SW 1271 (cell line): ENCODE measurements at places on chromosomes 2 and 18.

GRCh38 chr2:147025646-147026585 lies 818.9 kb upstream of the ACVR2A start:
- DNase-seq = no peak

DNA sequence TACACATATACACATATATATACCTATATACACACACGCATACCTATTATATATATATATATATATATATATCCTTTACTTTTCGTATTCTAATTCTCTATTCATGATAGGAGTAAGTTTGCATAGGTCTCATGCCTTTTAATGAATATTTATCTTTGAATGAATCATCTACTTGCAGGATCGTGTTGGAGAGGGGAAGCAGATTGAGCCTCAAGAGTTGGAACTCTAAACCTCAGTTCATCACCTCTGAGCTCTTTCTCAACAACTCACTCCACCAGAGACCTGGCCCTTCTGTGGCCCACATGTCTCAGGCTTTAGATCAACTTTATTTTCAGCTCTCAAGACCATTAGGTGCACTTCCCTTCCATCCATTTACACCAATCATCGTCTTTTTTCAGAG lies 490.4 kb upstream of the ID2 start:
- DNase-seq = no peak

DNA sequence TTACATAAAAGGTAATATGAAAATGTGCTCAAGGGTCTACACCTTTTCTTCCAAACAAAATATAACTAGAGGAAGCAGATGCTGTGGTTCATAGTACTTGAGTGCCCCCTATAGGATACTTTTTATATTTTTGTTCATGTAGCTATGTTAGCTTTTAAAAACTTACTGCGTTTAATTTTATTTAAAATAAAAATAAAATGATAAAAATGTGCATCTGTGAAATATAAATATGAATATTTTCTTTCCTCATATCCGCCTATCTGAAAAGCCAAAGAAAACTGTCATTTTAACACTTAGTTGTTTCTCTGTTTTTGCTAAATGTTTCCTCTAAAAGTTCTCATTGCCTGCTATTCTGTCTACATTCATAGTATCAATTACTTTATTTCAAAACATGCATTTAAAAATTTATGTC lies 9.6 kb upstream of the LRP1B start:
- DNase-seq = no peak

GRCh38 chr18:3886575-3887322 lies 436.8 kb downstream of the TGIF1 start:
- no peak for DNase-seq

GRCh38 chr2:57869758-57870344 lies 176.8 kb upstream of the VRK2 start:
- DNase-seq = no peak

DNA sequence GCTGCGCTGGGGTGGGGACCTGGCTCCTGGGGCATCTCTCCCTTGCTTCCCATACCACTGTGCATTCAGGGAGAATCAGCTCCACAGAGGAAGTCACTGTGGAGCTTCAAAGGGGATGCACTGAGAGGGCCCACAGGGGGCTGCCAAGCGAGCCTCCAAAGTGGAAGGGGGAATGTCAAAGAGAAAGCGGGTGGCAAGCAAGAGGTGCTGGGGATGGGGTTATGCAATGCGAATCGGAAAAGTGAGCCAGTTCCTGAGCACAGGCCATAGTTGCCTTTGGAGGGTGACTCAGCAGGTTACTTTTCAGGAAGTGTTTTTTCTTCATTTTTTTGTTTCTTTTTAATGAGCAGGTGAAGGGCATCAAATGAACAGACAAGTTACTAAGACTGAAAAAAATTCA lies 17.6 kb downstream of the PMAIP1 start:
- no peak for DNase-seq

- no peak for DNase-seq
Observed at GRCh38 chr18:22284581-22285360, 115.4 kb downstream of the GATA6 start.

- DNase-seq = no peak
Observed at GRCh38 chr18:45660746-45661145, 45.5 kb downstream of the SLC14A2 start.

- no peak for DNase-seq
Observed at GRCh38 chr2:38533180-38533579, 69.5 kb downstream of the HNRNPLL start.

DNA sequence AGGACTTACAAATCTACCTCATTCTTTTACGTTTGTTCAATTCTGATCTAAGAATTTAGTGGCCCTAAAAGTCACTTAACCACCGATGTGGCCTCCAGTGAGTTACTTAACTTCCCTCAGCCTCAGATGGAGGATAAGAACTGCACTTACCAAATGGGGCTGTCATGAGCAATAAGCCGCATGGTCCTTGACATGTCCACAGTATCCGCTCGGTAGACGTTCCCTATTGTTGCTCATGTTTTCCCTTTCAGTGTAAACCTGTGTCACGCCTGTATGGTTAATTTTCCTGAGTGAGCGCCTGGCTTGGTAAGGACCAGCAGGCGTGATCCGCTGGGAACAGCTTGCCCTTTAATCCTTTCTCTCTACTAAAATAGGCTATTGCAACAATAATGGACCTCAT lies 20.3 kb downstream of the SEC11C start:
- DNase-seq = no peak

GRCh38 chr2:64627860-64628841 lies 25.6 kb downstream of the SERTAD2 start:
- no peak for DNase-seq

DNA sequence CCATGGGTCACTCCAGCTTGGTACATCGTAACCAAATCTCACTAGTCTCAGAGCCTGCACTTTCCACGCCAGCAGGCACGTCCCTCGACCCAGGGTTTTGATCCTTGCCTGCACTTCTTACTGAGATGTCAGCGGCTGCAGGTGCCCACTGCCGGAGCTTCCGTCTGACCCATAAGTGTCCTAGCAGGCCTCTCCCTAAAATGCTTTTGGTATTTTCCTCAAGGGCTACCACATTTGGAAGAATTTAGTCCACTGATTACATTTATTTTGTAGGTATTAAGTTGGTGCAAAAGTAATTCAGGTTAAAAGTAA lies 175.0 kb upstream of the FBXO11 start:
- DNase-seq = no peak

- no peak for DNase-seq
Observed at GRCh38 chr2:112959109-112959812, 18.5 kb upstream of the IL36G start.

GRCh38 chr2:29322011-29322410 lies 206.8 kb downstream of the CLIP4 start:
- DNase-seq = no peak

GRCh38 chr18:43642727-43643330 lies 365.5 kb upstream of the SYT4 start:
- DNase-seq = no peak

- DNase-seq = peak; percentile 84
Observed at GRCh38 chr2:27954771-27955383, 64.3 kb downstream of the BABAM2 start.

- no peak for DNase-seq
Observed at GRCh38 chr2:199458806-199459285, 1.1 kb upstream of the SATB2 start.

GRCh38 chr2:124339709-124340108 lies 314.6 kb downstream of the CNTNAP5 start:
- DNase-seq = no peak

DNA sequence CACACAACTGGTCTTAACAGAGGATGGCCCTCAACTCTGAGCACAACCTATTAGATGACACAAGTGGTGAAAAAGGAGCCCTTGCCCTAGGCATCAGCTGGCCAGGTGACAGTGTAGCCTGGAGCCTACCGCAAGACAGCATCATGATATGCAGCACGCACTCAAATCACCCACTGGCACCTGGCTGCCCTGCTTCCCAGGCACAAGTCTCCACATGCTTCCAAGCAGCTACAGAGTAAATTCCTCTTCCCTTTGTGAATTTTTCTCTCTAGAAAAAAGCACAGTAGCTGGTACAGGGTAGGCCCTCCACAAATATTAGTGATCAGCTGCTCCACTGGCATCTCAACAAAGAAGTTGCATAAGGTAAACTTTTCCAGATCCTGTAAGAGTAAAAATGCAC lies 6.0 kb downstream of the FBXO15 start:
- no peak for DNase-seq

GRCh38 chr2:216480221-216480620 lies 18.4 kb upstream of the RPL37A start:
- no peak for DNase-seq

DNA sequence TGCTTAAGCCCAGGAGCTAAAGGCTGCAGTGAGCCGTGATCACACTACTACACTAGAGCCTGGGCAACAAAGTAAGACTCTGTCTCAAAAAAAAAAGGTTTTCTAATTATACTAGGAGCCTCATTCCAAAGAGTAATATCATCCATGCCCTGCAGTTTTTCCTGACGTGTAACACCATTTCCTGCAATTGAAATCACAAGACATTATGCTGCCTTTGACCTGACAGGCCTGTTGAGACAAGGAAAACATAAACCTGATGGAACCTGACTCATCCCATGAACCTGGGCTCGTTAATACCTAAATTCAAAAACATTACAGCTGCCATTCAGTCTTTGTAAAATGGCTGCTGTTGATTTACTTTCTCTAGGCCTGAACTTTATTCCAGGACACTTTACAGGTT lies 58.7 kb upstream of the PEX13 start:
- no peak for DNase-seq

DNA sequence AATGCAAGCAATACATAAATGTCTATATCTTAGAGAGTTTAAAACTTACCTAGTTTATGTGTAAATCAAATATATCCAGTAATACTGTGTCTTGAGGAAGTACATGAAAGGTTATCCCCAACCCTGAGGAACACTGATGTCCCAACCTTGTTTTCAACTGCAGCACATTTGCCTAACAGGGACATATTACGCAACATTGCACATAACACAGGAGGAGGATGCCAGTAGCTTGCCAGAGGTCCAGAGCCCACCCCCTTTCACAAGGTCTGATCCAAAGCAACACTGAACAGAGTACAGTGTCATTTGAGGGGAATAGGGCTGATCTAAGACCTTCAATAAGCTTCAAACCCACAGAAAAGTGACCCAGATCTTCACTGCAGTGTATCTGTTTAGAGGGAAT lies 678.5 kb downstream of the ARHGAP15 start:
- DNase-seq = no peak

DNA sequence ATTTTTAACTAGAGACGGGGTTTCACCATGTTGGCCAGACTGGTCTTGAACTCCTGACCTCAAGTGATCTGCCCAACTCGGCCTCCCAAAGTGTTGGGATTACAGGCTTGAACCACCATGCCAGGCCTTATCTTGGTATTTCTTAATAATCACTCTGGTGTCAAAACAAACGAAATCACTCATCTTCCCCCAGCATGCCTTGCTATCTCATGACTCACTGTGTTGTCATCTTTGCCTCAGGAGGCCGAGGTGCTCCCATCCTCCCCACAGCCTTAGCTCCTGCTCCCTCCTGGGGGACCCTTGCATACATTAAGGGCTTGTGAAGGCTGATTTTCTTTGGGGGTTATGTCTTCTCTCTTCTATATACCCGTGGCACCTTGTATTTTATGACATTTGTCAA lies 250.1 kb upstream of the DPP10 start:
- no peak for DNase-seq

- DNase-seq = peak; percentile 18
Observed at GRCh38 chr2:179614121-179614520, 247.3 kb downstream of the ZNF385B start.

GRCh38 chr2:146730882-146731281 lies 1113.9 kb upstream of the ACVR2A start:
- no peak for DNase-seq

DNA sequence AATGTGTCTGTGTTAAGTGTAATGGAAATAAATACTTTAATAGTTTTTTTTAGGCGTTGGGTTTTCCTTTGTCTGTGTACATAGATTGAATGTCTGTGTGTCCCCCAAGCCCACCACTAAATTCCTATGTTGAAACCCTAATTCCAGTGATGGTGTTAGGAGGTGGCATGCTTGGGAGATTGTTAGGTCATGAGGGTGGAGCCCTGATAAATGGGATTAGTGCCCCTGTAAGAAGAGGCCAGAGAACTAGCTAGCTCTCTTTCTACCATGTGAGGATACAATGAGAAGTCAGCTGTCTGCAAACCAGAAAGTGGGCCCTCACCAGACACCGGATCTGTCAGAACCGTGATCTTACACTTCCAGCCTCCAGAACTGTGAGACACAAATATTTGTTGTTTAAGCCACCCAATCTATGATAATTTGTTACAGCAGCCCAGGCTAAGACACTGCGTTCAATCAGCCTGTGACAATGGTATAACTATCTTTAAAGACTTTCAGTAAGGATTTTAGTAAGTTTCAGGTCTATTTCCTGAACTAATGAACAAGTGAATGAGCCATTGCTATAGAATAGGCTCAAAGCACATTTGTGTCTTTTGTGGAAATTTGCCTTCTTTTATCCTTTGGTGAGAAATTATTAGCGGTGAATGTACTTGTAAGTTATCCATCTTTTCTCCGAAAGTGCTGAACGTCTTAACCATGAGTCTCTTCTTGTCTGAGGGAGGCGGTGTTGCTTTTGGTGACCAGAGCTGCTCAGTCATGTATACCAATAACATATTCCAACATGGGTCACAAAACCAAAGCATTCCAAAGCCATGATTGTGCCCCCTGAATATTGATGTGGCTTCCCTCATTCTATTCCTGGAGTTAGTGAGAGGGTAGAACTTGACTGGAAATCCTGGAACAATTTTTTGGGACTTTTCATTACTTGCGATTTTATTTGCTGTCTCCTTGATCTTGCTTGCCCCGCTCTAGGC lies 29.6 kb upstream of the IL1R1 start:
- DNase-seq = no peak

- no peak for DNase-seq
Observed at GRCh38 chr2:241225545-241225944, 37.1 kb downstream of the ANO7 start.

GRCh38 chr18:57728941-57729511 lies 74.1 kb downstream of the ATP8B1 start:
- DNase-seq = no peak

GRCh38 chr2:197504000-197504399 lies 3.8 kb downstream of the HSPE1 start:
- no peak for DNase-seq

DNA sequence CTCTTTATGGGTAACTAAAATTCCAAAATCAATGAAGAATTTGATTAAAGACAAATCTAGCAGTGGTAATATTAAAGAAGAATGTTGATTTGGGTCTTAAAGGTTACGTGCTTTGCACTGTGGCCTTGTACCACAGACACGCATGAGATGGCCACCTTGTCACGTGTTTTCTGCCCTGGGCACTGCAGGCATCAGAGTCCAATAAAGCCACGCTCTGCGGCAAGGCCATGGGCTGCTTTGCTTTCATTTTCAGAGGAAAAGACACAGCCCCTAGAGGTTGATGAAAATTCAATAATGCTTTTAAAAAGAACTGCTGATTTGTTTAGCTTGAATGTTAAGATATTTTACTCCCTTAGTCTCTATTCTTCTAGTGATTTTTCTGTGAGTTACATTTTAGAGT lies 30.4 kb downstream of the AOX1 start:
- no peak for DNase-seq

DNA sequence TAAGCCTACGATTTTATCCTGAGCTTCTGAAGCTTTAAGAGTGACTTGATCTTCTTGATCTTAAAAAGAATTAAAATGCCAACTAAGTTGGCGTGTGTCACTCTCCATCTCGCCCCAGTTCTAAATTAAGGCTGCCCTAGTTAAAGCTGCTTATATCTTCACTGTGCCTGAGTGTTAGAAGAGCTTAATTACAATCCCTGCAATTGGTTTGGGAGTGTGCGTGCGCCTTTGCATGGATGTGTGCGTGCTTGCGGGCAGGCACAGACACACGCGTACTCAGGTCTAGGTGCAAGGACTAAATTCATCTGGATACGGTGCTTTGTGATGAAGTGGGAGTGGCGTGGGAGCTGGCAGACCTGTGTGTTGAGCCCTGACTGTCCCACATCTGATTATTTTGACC lies 201.5 kb downstream of the FAM210A start:
- DNase-seq = no peak

GRCh38 chr2:95025406-95026319 lies at the start of gene MAL:
Gene MAL, plus strand, starts transcription at chr2:95025708. Its CDS starts 85 bp downstream, at chr2:95025793.
- DNase-seq = no peak
